CD4-positive, alpha-beta T cell (primary cell): ENCODE measurements at places on chromosomes 7 and 10. TPM values are rescaled to one million over a fixed set of nuclear protein-coding genes. Genes with fewer than 3 reads are reported as not detected.

The CCL24 gene
- total RNA-seq = not detected

- H3K4me3 ChIP-seq = no peak overlapping the region
- H3K4me1 ChIP-seq = no peaks in the 10 kb centered on the region
- peaks cover 3% of the 10 kb centered on the region for H3K36me3 ChIP-seq
Observed at GRCh38 chr10:89426230-89426868, 12.0 kb downstream of the IFIT5 start.

DNA sequence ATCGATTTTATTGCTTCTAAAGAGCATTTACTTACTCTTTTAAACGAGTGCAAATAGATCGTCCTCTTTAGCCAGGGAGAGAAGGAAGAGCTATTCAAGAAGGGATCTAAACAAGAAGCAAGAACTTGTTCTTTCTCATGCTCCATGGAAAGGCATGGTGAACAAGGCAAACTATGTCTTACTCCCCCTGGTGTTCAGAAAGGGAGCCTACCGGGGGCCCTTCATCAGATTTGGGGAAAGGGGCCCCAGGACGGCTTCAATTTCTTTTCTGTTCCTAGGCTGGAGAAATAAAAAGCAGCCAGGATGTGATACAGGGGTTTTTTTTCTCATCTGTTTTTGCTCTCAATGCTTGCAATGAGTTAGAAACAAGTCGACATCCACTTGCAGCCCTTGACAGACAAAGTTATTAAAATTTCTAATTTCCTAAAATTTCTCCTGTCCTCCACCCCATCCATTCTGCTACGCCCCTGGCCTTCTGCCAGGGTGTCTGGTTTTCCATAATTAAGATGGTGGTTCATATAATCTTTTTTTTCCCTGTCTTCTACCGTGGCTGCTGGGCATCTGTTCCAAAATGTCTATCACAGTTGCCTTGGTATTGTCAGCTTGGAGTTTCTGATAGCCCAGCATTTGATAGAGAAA, 214.4 kb downstream of the CREB5 start:
- H3K36me3 ChIP-seq = no peaks in the 10 kb centered on the region
- H3K4me3 ChIP-seq = no peak overlapping the region
- no peak overlapping the region for H3K27ac ChIP-seq
- H3K4me1 ChIP-seq = no peaks in the 10 kb centered on the region
- no peaks in the 10 kb centered on the region for H3K27me3 ChIP-seq

DNA sequence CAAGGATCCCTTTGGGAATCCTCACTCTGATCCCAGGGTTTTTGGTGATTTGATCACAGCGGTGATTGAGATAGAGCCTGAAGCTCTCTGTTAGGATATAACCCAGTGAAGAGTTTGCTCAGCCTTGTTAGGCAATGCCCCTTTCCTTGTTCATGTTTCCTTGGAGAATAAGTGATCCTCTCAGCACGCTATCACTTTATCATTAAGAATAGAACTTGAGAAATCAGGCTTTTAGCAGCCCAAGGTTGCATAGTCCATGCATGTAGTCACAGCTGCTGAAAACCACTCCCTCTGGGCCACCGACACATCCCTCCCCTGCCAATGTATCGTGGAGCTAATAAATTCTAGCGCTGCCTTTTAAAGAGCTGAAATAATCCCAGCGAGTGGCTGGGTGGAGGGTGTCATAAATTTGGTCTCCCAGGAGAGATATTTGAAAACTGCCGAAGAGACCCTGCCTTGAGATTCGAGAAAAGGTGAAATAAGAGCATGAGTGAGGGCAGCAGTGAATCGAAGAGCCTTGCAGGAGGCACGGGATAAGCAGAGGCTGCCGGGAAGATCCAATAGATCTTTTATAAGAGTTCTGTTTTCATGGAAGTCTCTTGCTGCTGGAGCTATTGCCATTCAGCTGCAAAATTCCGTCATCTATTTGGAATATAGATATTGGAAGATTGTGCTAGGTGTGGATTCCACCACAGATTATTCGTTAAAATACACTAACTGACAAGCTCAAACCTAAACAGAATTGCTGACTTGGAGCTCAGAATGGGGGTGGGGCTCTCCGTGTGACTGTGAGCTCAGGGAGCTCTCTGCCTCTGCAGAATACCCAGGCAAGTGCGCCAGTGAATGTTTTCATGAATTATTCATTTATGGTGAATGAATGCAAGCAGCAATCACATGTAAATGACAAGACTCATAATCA, 249.8 kb downstream of the TRIL start:
- no peaks in the 10 kb centered on the region for H3K4me1 ChIP-seq
- no peak for DNase-seq
- no peak overlapping the region for H3K4me3 ChIP-seq
- no peaks in the 10 kb centered on the region for H3K27me3 ChIP-seq
- no peaks in the 10 kb centered on the region for H3K36me3 ChIP-seq
